RKO (cell line): ENCODE measurements at places on chromosomes 4 and X.

- no peak for DNase-seq
Observed at GRCh38 chr4:16783119-16783518, 115.3 kb downstream of the LDB2 start.

GRCh38 chrX:132413459-132413858, 75.4 kb downstream of the MBNL3 start:
- DNase-seq = no peak

DNA sequence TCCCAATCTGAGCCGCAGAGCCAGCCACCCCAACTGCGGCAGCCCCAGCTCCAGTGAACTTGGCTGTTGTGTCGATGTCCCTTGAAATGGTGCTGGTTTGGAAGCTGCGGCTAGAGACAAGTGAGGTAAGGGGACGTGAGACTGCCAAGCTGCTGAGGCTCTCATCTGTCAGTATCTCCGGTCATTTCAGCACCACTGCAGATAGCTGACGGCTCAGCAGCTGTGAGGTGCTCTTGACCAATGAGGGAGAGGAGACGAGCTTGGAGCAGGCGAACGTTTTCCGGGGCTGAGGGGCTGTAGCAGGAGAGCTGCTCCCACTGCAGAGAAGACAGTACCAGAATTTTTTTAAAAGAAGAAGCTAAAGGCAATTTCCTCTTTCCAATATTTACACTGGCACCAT, 175.5 kb upstream of the CASK start:
- DNase-seq = no peak

DNA sequence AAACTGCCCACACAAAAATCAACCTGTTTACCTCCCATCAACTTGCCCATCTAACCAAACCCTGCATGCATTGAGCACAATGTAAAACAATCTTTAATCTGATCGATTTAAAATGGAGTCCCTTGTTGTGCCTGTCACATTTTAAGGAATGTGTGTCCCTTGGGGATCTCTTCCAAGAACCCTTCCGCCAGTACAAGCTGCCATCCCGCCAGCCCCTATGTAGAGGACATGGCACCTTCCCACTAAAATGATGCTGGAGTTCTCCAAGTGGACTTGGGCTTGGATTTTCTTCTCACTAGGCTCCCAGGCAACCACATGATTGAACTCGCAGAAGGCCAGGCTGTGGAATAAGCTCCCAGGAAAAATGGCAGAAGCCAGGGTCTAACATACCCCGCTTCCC, 45.8 kb upstream of the ENPP6 start:
- DNase-seq = no peak

GRCh38 chr4:128068918-128069317, 7.8 kb downstream of the LARP1B start:
- peak; percentile 67 for DNase-seq

- DNase-seq = no peak
Observed at GRCh38 chr4:168972596-168972995, 37.5 kb downstream of the CBR4 start.

- DNase-seq = no peak
Observed at GRCh38 chrX:150254909-150255308, 108.2 kb upstream of the MAMLD1 start.

GRCh38 chr4:97778174-97778573, 365.1 kb downstream of the STPG2 start:
- no peak for DNase-seq

- DNase-seq = no peak
Observed at GRCh38 chrX:5791721-5792120, 436.9 kb downstream of the NLGN4X start.

DNA sequence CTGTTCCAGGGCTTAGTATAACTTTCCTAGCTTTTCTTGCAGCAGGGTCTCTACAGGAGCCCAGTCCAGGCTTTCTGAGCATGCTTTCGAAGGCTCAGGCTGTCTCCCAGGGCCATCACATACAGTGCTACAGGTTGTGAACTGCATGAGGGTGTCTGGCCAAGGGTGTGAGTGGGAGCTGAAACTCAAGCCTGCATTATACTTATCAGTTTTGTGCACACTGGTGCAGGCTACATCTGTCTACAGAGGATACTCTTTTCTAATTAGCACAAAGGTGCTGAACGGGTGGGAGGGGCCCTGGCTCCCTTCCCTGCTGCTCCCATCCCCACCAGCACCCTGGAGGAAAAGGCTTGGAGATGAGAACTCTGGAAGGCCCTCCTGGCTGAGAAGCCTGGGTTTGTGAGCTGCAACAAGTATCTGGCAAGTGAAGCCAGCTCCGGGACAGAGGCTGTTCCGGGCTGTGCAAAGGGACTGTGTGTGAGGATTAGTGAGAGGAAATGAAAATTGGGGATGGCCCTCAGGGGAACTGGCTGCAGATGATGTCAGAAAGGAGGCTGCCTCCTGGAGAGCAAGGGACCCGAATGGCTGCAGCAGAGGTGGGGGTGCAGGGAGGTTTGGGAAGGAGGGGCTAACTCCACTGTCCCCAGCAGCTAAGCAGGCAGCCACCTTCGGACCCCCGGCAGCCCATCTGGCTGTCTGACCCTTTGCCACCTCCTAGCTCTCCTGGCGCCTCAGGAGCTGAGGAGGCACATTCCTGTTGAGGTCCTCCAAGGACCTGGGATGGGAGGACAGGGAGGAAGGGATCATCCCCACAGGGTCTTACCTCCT, 68.5 kb downstream of the EFNB1 start:
- DNase-seq = no peak

- DNase-seq = no peak
Observed at GRCh38 chr4:155607481-155607880, 59.2 kb upstream of the GUCY1A1 start.

- no peak for DNase-seq
Observed at GRCh38 chr4:147789596-147789995, 57.7 kb downstream of the ARHGAP10 start.

DNA sequence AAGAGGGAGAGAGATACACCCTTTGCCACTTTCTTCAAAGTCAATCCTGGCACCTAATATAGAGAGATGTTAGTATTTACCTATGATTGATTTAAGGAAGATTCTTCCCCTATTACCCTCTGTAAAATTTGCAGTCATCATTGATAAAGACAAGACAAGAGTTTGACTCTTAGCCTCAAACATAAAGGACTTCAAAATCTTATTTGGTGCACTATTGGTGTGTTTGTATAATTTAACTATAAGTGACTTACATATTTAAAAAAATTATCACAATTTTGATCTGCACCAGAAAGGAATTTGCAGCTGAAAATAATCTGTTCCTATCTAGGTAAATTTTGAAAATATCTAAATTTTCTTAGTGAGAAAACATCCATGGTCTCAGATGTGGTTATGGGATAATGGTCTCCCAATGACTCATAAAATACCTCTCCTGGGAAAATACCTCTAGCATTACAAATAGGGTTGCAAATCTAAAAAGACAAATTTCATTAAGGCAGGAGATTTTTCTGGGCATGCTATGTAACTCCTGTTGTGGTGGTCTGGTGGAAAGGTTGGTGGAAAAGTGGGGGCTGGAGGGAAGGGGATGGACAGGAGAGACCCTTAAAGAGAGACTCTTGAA, 173.6 kb upstream of the MED14 start:
- DNase-seq = no peak

DNA sequence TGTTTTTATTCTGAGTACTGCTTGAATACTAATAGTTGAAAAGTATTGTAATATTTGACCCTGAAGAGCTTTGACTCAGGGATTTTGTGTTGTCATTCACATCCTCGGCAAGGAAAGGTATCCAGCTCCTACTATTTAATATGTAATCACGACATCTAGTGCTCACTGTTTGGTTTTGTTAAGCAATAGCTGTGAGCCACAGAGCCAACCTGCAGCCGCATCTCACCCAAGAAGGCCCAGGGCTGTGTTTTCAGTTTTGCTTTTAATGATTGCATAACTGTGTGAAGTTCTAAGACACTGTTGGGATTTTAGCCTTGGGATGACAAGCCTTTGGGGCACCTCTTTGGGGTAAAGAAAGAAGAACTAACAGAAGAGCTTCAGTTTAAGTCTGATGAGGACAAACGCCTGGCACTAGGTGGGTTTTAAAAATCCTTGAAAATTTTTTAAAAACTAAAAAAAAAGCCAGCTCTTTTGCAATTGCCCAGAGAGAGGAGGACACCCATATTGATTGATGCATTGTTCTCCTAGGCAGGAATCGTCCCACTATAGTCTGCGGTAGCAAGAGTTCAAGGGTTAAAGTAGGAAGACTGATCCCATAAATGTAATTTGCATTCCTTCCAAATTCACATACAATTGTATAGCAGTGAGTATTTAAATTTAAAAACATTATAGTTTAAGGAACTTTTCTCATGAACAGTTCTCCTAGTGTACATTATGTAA, 157.8 kb downstream of the RELL1 start:
- no peak for DNase-seq

- no peak for DNase-seq
Observed at GRCh38 chr4:7007944-7008343, 35.2 kb upstream of the TADA2B start.

DNA sequence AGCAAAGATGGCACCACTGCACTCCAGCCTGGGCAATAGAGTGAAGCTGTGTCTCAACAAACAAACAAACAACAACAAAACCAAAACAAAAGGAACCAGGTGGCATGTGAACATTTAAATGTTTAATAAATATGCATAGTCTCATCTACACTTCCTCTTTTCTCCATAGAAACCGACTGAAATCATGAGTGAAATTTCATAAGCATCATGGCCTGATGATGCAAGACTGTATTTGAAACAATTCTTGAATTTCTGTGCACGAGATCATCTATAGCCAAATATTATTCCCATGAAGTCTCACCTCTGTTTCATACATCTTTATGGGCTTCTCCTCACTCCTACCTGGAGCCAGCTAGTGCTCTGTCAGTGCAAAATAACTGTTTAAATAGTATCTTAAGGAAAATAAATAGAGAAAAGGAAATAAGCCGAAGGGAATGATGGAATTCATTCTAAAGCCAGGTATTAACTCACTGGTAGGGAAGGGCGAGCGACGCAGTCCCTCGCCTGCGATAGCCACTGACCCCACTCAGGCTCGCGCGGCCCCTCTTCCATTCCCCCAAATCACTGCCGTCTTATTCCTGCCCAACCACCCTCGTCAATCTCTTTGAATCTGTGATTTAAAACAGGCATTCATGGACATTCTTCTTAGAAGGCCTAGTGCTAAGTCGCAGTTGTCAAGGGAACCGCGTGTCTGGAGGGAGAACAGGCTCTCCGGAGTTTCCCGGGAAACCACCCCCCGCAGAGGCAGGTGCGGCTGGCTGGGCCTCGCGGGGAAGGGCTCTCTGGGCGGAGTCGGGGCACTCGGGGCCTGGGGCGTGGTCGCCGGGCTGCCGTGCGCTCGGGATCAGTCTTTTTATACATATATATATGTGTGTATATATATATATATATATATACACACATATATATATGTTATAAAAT, 52.4 kb upstream of the TRIM2 start:
- DNase-seq = no peak

DNA sequence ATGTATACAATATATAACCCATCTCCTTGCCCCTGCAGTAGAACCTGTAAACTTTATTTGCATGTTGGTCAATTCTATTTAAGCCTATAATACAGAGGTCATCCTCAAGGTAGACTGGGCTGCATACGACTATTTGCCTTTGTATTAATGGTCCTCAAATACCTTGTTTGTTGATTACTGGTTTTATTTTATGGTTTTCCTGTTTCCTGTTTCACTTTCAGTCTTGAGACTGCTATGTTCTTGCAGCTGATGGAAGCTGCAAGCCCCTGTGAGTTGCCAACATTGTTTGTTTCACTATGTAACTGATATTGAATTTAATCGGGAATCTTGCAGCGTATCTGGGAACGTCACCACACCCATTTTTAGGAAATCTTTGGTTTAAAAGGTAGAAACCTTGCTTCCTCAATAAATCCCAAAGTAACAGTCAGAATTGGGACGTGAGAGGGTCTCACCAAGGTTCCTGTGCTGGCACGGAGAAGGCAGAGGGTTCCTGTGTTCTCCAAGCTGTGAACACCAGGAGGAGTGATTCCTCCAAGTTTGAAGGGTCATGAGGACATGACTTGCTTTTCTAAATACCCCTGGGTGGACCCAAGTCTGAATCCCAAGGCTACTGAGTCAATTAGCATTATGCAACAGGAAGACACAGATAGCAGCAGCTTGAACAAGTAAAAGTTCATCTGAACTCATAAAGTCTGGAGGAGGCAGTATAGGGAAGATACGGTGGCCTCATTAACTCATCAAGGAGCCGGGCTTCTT, 110.6 kb upstream of the PNPLA4 start:
- DNase-seq = no peak

DNA sequence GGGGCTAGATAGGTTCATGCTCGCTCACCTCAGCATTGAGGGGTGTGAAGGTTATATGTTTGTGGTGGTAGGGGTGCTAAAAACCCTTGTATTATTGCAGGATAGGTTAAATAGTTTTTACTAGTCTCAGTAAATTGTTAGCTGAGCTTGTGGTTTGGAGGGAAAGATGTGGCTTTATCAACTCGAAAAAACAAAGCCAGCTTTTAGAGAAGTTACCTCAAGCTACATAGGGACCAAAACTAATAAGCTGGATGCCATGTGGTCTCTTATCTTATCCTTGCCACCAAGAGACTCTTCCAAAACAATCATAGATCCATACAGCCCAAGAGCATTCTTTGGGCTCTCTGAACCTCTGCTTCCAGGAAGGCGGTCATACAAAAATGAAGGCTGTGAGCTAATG, 29.2 kb downstream of the MSN start:
- no peak for DNase-seq

DNA sequence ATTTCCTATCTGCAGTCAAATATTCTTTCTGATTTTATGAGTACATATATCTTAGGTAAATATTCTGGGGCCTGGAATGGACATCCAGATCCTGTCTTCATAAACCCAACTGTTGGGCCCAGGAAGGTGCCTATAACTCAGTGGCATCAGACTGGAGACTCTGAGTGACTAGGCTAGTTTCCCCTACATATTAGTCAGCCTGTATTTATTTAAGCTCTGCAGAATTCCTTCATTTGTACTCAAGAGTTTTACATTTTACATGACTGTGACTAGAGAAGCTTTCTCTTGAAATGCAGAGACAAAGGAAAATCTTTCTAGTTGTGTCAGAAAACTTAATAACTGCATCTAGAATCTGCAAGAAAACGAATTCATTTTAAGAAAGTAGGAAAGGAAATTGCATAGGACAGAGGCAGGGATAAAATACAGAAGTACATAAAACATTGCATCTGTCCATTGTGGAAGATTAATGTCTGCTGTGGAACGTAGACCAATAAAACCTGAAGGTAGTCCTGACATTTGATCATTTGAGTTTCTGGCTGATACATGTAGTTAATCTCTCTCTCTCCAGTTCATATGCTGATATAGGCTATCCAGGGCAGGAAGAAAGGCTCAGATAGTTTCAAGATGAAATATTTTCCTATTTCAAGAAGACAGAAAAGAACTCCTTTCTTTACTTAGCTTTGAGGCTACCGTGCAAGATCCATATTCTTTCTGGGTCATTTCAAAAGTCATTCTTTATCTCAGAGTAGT, 78.2 kb downstream of the OPHN1 start:
- DNase-seq = no peak
